AG09309 (cell line): ENCODE measurements at places on chromosomes 6 and 20.

DNA sequence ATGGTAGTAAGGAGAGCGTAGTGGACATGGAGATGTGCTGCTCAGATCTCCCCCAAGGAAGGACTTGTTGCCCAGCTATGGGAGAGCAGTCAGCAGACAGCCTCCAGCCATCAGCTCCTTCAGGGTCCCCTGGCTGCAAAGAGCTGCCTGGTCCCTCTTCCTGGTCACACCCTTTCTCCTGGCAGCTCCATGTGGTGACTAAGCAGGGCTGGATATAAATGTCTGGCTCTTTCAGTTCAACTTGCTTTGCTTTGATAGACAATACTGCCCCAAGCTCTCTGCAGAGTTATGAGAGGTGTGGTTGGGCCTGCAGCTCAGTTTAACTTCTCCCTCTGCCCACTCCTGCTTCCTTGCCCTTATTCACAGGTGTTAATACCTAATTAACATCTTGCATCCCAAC is 64.1 kb upstream of the DDR1 start:
- peak; percentile 75 for DNase-seq

GRCh38 chr20:45970646-45971424 is 1.2 kb downstream of the ZNF335 start:
- no peak for DNase-seq

DNA sequence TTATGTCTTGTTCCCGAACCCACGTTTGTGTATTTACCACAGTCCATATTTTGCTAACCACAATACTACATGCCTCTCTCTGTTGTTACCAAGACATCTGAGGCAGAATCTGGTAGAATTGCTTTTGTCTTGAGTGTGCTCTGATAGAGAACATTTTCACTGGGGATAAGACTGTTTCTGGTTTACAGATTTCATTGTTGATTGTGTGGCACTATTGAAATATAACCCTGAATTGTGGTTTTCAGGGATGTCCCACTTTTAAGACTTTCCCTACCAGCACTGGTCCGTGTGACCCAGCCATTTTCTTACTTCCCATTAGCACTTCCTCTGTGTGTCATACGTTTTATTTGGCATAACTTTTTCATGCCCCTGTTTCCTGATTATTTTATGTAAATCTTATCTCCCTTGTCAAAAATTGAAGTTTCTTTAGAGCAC is 12.2 kb downstream of the NCOA7 start:
- DNase-seq: no peak

- DNase-seq: no peak
Measured at GRCh38 chr6:15800841-15801617, 138.2 kb upstream of the DTNBP1 start.

DNA sequence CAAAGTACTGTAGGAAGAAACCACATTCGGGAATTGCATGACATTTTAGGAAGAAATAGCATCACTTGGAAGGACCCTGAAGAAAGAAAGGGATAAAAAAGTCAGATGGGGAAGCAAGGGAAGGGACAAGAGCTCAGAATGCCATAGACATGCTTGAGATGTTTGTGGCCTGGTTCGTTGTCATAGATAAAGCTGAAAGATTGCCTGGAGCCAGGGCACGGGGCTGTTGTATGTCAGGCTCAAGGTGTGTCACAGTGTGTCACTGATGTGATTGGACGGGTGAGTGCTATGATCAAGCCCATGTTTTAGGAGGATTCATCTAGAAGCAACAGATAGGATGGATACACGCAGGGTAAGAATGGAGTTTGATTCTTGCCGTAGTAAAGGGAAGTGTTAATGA is 216.2 kb upstream of the SOX4 start:
- no peak for DNase-seq

DNA sequence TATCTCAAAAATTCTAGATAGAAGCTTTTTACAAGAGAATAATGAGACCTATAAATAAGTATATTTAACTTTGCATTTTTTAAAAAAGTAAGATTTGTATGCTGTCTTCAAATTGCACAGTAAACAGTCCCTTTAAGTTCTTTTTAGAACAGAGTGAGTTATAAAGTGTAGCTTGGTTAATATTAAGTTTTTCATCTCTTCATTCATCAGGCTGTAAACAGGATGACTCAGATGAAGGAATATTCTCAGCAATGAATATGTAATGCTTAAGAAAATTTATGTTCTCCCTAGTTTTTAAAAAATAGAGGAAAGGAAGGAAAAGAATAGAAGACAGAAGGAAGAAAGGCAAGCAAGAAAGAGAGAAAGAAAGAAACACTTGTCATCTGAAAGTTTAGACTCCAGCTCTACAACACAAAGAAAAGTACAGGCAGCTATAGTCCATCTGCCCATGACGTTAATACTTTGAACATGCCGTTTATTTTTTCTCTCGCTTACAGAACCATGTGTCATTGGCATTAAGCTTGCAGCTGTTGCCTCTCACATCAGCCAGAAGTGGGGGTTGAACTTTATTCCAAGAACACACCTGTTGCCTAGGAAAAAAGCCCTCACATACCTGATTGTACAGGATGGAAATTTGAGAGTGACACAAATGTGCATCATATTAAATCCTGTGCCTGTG is 36.1 kb downstream of the CAP2 start:
- no peak for DNase-seq

DNA sequence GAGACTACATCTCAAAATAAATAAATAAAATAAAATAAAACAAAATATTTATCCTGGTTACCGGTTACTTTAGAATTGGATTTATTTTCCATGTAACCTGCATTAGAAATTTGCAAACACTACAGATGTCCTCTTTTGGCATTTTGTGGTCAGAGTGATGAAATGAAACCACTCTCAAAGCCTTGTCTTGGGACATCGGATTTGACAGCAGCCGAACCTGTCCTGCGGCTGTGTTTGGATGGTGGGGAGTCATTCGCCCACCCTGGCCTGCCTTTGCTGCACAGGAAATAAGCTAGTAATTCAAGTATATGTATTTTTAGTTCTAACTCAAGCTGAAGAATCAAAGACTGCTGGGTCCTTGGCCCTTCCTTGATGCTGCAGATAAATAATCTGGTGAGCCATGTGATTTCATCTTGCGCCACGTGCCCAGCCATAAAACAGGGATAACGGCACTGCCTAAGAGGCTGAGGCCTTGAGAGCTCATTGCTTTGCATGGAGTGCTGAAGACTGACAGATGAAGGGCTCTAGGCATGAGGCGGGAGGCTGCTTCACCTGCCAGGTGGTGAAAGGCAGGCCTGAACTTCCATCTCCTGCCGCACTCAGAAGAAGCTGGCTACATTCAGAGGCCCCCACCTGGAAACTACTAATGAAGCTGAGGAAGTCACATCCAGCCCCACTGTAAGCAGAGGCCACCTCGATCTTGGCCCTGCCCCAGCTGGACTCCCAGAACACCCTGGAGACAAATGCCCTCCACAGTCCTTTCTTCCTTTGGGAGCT is 76.9 kb downstream of the NOL4L start:
- DNase-seq: no peak
